Transverse colon (tissue), 4 donors: ENCODE measurements at places on chromosomes 6 and 20.
A peak's percentile ranks its signal among the peaks of the same experiment; 100 is the strongest.

DNA sequence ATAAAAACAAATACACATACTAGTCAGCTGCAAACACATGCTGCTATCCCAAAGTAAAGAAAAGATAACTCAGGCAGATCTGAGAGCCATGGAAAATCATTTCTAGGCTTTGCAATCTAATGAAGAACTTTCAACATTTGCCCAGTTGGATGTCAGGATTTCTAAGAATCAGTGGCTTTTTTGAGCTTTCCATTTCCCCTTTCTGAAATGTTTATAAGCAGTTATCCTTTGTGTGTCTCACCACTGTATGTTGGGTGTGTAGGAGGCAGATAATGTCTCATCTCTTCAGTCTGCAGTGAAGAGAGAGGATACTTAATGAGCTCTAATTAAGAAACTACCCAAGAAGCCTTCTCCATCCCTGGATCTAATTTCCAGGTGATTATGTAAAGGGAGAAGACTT lies 43.6 kb downstream of the RGS17 start:
- no peak for DNase-seq

GRCh38 chr6:93177918-93178317 lies 241.4 kb downstream of the EPHA7 start:
- no peak for DNase-seq

GRCh38 chr6:83884523-83884922 lies 25.0 kb downstream of the CYB5R4 start:
- DNase-seq, result no peak

DNA sequence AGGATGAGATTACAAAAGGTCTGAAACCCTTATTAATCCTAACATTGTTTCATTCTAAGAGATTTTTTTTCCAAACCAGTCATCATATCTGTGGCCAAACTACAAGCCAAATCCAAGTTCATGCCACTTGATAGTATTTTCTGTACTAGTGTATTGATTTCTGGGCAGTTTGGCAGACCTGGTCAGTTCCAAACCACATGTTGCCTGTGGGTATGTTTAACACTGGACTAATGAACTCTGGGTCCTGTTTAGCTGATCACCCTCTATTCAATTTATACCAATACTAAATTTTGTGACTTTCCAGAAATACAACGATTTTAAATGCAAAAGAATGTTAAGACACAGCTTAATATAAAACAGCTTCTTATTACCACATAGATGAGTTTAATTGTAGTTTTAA lies 24.0 kb downstream of the TBX18 start:
- no peak for DNase-seq

GRCh38 chr6:75155631-75156030 lies 50.2 kb downstream of the COL12A1 start:
- no peak for DNase-seq

- DNase-seq, result no peak
Observed at GRCh38 chr20:12997128-12997655, 11.6 kb upstream of the SPTLC3 start.

- no peak for DNase-seq
Observed at GRCh38 chr6:29491574-29491973, 3.8 kb upstream of the MAS1L start.

DNA sequence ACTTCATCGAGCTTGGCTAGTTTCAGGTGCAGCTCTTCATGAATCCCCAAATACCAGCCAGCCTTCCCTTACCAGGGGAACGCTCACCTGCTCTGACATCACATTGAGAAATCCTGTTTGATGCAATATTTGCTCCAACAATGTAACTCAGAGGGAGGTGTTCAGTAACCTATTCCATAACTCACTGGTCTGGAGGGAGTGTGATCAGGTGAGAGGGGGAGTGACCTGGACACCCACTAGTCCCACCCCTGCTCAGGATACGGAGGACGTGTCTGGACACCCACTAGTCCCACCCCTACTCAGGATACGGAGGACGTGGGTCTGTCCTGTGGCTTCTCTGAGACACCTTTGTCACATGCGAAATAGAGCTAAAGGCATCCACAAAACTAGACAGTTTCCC lies 70.3 kb downstream of the HUS1B start:
- DNase-seq, result no peak

DNA sequence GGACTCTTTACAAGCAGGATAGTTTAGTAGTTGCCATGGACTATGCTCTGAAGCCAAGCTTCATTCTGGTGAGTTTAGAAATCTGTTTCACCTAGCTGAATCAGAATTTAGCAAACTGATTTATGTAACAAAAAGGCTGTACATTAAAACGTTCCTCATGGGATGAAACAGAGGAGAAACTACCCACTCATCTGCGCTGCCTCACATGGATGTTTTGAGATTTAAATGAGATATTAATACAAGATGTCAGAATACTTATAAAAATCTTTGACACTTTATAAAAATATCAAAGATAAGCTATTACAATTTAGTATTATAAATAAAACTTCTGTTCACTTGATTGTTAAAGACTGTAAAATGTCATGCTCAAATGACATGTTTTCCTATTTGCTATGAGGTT lies 16.8 kb downstream of the RUNX2 start:
- no peak for DNase-seq

GRCh38 chr20:45835825-45836224 lies 2.2 kb downstream of the SNX21 start:
- DNase-seq, result peak; percentile 20

DNA sequence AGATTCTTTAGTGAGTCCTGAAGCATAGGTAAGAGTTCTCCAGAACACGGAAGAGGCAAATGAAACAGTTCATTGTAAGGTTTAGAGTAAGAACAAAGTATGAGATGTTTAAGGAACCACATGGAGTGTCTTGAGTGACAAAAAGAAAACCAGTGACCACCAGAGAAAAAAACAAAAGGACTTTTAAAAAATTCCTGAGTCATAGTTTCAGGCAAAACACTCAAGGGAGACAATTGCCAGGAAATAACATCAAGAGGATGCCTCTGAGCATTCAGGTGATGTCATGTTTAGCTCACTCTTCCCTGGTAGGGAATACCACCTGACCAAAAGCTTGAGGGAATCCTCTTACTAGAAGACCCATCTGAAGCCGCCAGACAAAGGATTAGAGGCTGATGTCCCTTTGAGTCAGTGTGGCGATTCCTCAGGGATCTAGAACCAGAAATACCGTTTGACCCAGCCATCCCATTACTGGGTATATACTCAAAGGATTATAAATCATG lies 110.3 kb downstream of the COL19A1 start:
- no peak for DNase-seq

DNA sequence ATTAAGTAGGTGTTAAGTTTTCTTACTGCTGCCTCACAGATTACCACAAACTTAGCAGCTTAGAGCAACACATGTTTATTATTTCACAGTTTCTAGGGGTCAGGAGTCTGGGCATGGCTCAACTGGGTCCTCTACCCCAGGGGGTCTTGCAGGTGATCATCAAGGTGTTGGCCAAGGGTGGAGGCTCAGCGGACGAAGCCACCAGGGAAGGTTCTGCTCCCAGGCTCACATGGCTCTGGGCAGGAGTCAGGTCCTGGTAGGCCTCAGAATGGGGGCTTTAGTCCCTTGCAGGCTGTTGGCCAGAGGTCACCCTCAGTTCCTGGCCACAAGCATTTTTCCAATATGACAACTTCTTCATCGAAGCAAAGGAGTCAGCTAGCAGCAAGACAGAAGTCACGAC lies 362.5 kb downstream of the PREX1 start:
- no peak for DNase-seq

DNA sequence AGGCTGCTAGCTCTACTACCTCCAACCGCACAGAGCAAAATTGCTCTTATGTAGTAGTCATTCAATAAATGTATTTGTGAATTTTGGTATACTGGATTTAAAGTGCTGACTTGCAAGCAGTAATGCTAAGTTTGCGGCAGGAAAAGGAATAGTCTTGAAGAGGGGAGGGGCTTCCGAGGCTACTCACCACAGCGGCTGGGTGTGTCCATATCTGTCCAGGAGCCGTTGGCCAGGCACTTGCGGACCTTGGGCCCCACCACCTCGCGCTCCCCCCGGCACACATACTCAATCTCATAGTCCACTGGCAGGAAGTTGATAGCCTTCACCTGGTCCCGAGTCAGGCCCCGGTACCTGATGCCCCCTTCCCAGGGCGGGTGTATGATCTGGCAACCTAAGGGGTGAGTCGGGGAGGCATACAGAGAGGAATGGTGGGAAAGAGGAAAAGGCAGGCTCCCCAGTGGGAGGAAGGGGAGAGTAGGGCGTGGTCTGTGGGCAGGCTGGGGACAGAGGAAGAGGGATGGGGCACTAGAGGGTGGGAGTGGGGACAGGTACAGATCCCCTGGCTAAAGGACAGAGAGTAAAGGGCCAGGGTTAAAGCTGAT lies 1.7 kb downstream of the GABBR1 start:
- no peak for DNase-seq

DNA sequence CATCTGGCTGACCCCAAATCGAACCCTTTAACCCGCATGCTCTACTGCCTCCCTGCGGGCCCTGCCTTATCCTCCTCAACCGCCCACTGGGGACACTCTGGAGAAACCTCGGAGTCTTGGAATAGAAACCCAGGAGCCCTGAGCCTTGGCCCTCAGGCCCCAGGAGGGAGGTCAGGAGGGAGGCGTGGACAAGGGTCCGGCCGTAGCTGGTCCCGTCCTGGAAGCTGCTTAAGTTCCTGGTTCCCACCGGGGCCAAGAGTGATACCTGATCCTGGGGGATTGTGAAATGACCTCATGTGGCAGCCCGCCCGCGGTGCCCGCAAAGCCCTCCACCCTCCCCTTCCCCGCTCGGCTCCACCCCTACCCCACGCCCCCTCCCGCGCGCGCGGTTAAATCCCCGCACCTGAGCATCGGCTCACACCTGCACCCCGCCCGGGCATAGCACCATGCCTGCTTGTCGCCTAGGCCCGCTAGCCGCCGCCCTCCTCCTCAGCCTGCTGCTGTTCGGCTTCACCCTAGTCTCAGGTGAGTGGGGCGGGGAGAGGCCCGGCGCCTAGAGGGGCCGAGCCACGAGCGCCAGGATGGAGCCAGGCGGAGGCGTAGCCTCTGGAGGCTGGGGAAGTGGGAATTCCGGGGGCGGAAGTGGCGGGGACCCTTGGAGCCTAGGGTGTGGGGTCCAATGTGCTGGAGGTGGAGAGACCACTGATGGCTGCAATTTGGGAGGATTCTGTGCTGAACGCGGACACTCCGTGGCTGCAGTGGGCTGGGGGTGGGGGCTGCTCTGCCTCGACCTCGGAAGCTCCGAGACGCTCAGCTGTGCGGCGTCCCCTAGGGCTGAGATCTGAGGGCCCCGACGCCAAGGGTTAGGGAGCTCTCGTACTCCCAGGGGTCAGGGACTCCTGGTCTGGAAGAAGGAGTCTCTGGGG lies at the start of gene WFDC2:
Gene WFDC2 (plus strand): TSS at position 418 of the 926 bp plus-strand sequence. CDS start 29 bp downstream, at position 447.
- DNase-seq, result peak; percentile 38

DNA sequence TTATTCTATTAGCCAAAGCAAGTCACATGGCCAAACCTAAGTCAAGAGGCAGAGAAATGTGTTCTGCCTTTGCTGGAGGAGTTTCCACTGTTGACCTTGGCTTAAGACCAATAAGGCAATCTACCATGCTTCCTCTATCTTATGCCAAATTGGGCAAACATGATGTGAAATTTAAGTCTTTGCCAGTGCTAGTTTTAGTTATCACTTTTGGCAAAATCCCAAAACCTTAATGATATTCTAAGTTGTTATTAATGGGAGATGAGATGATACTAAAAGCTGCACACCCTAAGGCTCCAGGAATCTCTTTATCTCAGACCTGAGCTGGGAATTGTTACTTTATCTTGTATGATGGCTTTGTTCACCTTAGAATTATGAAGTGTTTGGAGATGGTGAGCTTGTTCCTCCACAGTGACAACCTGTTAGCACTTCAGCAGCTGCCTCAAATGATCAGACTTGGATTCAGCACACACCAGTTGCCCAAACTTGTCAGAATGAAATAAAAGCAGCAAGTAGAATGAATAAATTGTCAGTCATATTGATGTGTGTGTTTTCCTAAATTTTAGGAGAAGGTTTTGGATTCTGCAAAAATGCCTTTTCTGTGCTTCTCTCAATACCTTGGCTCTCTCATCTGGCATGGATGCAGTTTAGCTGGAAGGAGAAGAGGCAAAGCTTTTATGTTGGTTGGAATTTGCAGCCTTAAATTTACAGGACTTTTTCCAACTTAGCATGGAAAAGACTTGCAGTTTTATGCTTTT lies 49.3 kb downstream of the RIN2 start:
- DNase-seq, result no peak

GRCh38 chr6:117668736-117669135 lies 6.5 kb upstream of the NUS1 start:
- DNase-seq, result no peak

GRCh38 chr6:62390401-62390800 lies 104.4 kb upstream of the KHDRBS2 start:
- no peak for DNase-seq

GRCh38 chr6:30154709-30155519 lies 6.1 kb downstream of the TRIM10 start:
- DNase-seq, result peak; percentile 63

DNA sequence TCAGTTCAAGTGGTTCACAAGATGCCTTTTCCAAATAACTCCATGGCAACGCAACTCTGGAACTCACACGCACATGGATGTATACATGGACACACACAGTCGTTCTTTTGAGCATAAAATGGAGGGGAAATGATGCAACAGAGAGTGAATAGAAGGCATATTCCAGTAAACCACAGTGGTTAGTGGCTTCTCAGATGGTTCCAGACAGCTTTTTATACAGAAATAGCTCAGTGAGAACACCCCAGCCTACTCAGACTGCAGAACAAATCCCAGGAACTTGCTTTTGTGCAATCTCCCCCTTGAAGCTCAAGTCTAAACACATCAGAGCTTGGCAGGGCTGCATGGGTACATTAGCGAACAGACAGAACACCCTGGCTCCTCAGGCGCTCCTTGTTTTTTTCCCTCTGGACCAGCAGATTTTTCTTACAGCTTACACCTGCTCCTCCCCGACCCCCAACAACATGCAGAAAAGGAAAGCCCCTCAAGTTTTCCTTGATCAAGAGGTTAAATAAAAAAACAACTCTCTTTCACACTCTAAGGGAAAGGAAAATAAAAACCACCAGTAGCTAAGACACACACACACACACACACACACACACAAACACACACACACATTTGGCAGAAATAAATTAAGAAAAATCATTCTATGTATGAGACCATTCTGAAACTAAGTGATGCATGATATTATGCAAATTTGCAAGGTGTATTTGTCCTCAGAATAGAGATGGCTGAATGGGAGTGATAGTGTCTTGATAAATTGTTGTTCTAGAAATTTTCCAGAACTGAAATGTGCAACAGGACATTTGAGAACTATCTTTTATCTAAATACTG lies 51.2 kb upstream of the RANBP9 start:
- peak; percentile 42 for DNase-seq
